COLO829 (cell line): ENCODE measurements at places on chromosomes 12 and 14.

DNA sequence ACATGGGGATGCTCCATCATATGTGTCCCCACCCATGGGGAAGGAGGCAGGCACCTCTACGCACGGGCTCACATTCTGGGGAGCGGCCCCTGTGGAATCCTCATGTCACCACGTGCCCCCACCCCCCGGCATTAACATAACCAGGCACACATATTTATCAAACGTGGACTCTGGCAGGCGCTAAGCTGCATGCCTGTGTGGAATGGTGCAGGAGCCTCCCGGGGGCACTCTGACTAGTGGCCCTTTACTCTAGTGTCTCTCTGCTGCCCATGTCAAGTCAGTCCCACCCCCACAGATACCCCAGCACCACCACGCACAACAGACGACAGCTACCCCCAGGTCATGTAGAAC lies 66.1 kb downstream of the CCDC88C start:
- DNase-seq: no peak

DNA sequence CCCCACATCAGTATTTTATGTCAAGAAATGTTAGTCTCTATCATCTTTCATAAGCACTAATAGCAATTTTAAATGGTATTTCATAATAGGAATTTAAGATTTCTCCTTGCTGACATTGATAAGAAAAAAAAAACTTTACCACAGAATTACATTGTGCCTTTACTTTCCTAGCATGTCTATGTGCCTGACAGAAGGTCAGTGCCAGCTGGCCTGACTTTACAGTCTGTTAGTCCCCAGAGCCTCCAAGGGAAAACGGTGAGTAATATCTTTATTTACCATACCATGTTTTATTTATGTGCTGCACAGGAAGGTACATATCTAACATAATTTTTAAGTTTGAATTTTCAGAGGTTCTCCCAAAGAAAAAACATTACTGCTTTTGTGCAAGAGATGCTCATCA lies 152.0 kb upstream of the AEBP2 start:
- no peak for DNase-seq

DNA sequence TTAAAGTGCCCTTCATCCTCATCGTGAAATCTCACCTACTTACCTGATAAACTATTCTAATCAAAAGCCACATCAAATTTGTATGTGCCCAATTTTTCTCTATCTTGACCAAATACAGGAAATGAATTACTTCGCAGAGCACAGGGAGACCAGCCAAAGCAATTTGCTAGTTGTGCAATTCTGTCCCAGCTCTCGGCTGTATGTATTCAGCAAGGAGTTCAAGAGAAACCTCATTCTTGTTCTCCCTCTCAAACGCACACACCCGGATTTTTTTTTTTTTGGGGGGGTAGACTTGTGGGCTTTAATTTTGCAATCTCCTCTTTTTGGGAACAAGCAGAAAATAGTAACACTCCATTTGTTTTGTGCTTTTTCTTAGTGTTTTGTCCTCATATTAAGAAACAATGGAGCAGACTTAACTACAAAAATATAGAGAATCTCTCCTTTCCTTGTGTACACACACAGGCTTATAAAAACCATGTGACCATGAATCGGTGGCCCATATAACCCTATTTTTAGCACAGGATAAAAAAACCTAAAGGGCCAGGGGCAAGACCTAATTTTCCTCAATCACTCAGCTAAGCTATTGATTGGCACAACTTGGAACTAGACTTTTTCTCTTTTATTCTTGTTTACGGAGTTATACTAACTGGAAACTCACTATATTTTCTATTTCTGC lies 64.2 kb downstream of the MBIP start:
- no peak for DNase-seq

GRCh38 chr12:128337431-128338170 lies 70.6 kb downstream of the TMEM132C start:
- DNase-seq: no peak

DNA sequence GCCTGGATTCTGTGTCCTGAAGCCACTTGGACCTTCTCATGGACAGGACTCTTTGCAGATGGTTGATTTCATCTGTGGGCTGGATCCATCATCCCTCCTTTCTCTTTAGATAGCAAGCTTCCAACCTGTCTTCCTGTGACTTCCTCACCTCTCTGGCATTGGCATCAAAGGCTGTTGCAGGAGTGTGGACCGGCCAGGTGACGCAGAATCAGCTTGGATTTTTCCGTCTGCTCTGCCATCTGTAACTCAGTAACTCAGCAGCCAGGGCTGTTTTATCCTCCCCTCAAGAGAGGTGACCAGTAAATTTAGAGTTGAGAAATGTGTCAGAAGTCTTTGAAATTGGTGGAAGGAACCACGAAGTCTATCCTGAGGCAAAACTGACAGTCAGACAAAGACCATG lies 701.7 kb upstream of the TMEM132C start:
- no peak for DNase-seq

DNA sequence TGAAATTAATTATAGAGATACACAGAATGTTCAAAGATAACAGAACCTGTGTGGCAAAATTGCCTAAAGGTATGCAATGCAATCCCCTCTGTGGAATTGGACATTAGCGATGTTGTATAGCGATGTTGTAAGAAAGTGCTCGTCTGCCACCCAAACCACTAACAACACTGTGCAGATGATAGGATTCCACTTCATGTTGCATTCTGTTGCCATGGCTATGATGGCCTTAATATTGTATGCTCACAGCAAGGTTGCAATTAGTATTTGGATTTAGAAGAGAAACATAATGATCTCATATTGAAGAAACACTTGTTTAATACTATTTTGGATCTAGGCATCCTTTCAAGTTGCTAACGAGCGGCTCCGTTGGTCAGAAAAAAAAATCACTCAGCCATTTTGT lies 260.3 kb downstream of the BCAT1 start:
- no peak for DNase-seq

GRCh38 chr12:115132145-115132544 lies 448.2 kb upstream of the TBX3 start:
- DNase-seq: no peak

GRCh38 chr12:58347691-58348090 lies 406.3 kb downstream of the ATP23 start:
- no peak for DNase-seq

- no peak for DNase-seq
These were observed 231.2 kb upstream of the DCN start for GRCh38 chr12:91413581-91414546.

DNA sequence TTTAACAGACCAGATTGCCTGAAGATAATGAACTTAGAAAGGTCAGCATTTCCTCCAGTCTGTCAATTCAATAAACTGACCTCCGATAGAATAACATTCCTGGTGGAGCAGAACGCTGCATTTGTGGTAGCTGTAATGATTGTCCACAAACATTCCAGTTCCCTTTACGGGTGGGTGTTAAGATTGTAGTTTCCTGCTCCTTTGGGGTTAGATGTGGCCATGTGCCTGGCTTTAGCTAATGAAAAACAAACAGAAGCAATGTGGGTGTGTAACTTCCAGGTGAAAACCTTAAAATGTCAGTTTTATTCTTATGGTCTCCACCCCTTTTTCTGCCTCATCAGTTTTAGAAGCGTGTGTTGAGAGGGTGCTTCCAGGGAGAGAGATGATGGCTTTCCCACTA lies 217.3 kb upstream of the CRY1 start:
- no peak for DNase-seq

DNA sequence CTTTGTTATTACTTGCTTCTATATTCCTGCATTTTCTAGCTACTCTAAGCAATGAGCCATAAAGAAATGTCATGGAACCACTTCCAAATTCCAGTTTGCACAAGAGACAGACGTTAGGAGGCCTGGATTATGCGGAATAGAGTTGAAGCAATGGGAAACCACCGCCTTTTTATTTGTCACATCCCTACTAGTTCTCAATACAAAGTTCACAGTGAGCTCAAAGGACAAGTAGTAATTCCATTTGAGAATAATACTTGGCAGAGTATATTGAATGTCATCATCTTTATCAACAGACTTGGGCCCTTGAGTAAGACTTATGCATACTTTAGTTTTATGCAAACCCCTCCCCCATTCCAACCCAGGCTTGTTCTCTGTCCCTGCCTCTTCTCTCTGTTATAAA lies 3.7 kb upstream of the SLC15A5 start:
- no peak for DNase-seq

- no peak for DNase-seq
These were observed 22.1 kb downstream of the FAIM2 start for GRCh38 chr12:49881415-49882247.

- DNase-seq: no peak
These were observed 77.8 kb downstream of the DDX51 start for GRCh38 chr12:132066345-132066685.

DNA sequence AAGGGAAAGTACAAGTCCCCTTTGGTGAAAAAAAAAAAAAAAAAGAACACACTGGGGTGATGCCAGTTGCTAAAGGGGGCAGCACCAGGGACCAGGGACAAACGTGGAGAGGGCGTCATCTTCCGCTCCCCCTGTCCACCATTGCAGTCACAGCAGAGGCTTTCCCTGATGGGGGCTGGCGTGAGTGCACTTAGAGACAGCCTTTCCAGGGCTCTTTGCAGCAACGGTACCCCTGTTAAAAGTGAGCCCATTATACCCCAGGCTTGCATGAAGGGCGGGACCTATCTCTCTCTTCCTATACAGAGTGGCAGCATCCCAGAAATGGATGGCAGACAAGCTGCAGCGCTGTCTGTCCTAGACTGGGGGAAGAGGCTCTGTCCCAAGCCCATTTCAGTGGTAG lies 155.0 kb downstream of the KCNK10 start:
- no peak for DNase-seq

DNA sequence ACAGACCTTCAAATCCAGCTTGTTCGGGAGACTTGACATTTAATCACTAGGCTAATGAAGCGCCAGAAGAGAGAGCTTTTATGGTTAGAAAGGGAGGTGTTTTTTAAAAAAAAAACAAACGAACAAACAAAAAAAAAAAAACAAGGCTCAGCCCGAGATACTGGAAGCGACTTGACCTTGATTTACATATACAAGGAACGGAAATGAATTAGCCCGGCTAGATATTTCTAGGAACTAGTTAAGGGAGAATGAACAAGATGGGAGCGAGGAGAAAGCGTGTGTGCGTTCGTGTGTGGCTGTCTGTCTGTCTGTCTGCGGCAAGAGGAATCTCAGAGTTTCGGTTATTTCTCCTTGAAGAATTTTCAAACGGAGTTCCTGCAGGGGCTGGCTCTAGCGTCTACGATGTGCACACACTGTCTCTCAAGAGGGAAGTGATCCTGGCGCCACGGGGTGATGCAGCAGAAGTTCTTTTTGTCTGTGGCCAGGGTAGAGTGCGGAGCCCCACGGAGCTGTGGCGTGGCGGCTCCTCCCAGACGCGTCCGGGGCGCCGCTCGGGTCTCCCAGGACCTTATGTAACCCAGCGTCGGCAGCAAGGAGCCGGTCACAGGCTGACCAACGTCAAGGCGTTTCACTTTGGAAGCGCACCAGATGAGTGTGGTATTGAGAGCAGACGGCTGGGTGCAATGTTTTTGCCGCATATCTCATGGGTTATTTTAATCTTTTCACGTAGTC lies 18.8 kb downstream of the SOCS2 start:
- peak; percentile 40 for DNase-seq

- DNase-seq: no peak
These were observed 138.6 kb upstream of the VRK1 start for GRCh38 chr14:96658611-96659010.

DNA sequence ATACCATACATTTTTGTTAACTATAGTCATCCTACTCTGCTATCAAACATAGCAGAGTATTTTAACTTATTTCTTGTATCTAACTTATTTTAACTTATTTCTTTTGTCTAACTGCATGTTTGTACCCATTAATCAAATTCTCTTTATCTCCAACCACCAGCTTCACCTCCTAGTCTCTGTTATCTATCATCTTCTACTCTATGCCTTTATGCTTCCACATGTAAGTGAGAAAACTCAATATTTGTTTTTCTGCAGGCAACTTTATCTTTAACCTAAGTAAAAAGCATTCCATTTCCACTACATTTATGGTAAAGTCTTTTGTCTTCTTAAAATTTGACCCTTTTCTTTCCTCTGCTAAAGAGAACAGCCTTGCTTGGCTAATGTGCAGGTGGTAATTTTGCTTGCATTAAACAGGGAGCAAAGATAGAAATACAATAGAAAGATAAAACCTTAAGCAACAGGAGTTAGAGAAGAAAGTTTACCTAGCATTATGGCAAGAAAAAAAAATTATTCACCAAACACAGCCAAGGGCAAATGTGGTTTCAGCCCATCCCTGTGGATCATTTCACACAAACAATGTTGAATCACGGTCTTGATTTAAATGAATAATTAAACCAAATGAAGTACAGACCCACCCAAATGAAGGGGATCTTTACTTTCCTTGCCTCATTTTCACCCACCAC lies 110.9 kb upstream of the TSPAN8 start:
- DNase-seq: no peak

GRCh38 chr12:9810671-9811070 lies 16.6 kb upstream of the KLRF1 start:
- DNase-seq: no peak

GRCh38 chr12:103397536-103397935 lies 98.2 kb downstream of the C12orf42 start:
- no peak for DNase-seq

DNA sequence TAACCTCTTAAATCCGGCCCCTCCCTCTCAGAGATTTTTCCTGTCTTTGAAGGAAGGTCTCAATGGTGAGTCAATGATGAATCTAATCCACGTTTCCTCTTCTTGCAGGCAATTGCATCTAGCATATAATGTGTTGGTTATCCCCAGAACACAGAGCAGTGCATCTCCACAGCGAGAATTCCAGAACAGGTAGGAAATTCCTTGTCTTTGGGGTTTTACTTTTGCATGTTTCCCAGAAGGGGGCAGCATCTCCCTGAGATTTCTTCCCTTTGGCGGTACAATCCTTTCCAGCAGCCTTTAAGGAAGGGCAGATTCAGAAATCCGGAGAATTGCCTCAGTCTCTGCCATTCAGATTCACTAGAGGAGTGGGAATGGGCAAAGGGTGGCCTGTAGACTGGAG lies 128.0 kb downstream of the KCNA5 start:
- DNase-seq: peak; percentile 66

DNA sequence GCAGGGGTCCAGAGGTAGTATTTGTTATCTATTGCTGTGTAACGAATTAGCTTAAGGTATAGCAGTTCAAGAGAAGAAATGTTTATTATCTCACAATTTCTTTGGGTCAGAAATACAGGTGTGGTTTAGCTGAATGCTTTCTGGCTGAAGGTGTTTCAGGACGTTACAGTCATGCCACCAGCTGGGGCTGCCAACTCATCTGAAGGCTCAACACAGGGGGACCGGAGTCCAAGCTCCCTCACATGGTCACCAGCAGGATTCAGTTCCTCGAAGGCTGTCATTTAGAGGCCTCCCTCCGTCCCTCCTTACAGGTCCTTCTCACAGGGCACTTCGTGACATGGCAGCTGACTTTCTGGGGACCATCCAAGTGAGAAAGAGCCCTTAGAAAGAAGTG lies 37.5 kb upstream of the SINHCAF start:
- DNase-seq: no peak

DNA sequence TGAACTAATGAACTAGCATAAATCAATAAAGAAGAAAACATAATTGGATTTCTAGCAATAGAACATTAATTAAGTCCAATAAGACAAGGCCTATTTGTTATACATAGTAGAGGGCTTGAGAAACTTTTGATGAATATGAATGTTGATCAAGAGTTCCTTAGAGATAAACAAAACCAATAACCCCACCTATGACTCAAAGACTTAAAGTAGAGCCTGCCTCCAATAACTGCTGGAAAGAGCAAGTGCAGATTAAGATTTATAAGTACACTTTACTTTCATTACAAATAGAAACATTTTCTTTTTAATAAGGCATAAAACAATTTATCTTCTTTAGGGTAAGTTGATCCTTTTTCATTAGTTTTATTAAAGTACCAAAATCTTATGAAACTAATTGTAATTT lies 185.7 kb downstream of the SRGAP1 start:
- DNase-seq: no peak
